Uterus (tissue), 4 donors: ENCODE measurements at places on chromosomes 5 and 9. TPM values are rescaled to one million over a fixed set of nuclear protein-coding genes. Genes with fewer than 3 reads are reported as not detected.

The OR1J2 gene
- not detected for total RNA-seq

The TRMO gene
- 14.1 TPM for total RNA-seq

The MTRR gene
- total RNA-seq = 51.5 TPM

The NACC2 gene
- 57.5 TPM for total RNA-seq

The PDE6A gene
- not detected for total RNA-seq

The CCDC192 gene
- not detected for total RNA-seq

The SNAPC3 gene
- 37.1 TPM for total RNA-seq

The UGT3A1 gene
- total RNA-seq = not detected

The DUSP1 gene
- 383 TPM for total RNA-seq

The RAD23B gene
- 42.4 TPM for total RNA-seq

The SOX30 gene
- not detected for total RNA-seq

The QRFP gene
- total RNA-seq = not detected

The ABLIM3 gene
- total RNA-seq = 2.6 TPM

The ADAMTSL1 gene
- total RNA-seq = 164 TPM

The TPM2 gene
- total RNA-seq = 636 TPM

The MARCOL gene
- not detected for total RNA-seq

The SARDH gene
- 14.1 TPM for total RNA-seq

The PCDHGC5 gene
- 7.5 TPM for total RNA-seq

The CAMK4 gene
- total RNA-seq = 1.1 TPM

The GRXCR2 gene
- not detected for total RNA-seq

The PROB1 gene
- total RNA-seq = not detected

The PRSS3 gene
- not detected for total RNA-seq

The NR2F1 gene
- 26.8 TPM for total RNA-seq

The HSPB3 gene
- not detected for total RNA-seq

The CENPH gene
- total RNA-seq = 5.3 TPM

The UNC5A gene
- total RNA-seq = not detected

The IL4 gene
- not detected for total RNA-seq

The SEMA5A gene
- total RNA-seq = 129 TPM

The CDO1 gene
- total RNA-seq = 33.9 TPM

The OLFML2A gene
- 86.5 TPM for total RNA-seq

The DRD1 gene
- total RNA-seq = not detected

The CANX gene
- total RNA-seq = 543 TPM

The GNA14 gene
- total RNA-seq = 14.4 TPM

The MLANA gene
- total RNA-seq = not detected

The NUDT12 gene
- 1.5 TPM for total RNA-seq

The GFI1B gene
- total RNA-seq = not detected

The GRM6 gene
- total RNA-seq = not detected

The THBS4 gene
- total RNA-seq = 5.3 TPM

The PCDHB11 gene
- total RNA-seq = 9.8 TPM

The LRRC70 gene
- total RNA-seq = 17.6 TPM

The PALM2AKAP2 gene
- 41.8 TPM for total RNA-seq

The CORO2A gene
- 4.4 TPM for total RNA-seq

The IFNK gene
- not detected for total RNA-seq

The DHX29 gene
- total RNA-seq = 22.0 TPM

The PITX1 gene
- not detected for total RNA-seq

The ADAMTS12 gene
- 23.8 TPM for total RNA-seq

The LHX3 gene
- not detected for total RNA-seq

The ZBTB26 gene
- total RNA-seq = 8.8 TPM
